ENCODE measurements at places on chromosomes 12 and 14. TPM values are rescaled to one million over a fixed set of nuclear protein-coding genes. Genes with fewer than 3 reads are reported as not detected.

DNA sequence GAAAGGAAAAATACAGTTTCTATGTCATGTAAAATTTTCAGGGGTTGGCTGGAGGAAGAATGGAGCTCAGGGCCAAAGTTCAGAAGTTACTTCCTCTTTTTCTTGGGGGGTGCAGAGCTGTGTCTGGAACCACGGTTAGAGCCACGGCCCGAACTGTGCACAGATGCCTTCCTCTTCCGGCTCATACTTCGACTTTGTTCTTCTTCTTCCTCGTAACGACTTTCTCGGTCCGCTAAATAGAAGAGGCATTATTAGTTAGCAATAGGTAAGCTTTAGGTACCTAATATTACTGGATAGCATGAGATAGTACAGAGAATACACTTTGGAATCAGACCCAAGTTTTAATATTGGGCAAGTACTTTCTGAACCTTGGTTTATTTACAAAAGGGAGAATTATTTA, 31.2 kb downstream of the SUPT16H start:
- DNase-seq, result peak; percentile 47

GRCh38 chr12:57096099-57096572, 7.2 kb downstream of the NAB2 start:
- no peak for DNase-seq

DNA sequence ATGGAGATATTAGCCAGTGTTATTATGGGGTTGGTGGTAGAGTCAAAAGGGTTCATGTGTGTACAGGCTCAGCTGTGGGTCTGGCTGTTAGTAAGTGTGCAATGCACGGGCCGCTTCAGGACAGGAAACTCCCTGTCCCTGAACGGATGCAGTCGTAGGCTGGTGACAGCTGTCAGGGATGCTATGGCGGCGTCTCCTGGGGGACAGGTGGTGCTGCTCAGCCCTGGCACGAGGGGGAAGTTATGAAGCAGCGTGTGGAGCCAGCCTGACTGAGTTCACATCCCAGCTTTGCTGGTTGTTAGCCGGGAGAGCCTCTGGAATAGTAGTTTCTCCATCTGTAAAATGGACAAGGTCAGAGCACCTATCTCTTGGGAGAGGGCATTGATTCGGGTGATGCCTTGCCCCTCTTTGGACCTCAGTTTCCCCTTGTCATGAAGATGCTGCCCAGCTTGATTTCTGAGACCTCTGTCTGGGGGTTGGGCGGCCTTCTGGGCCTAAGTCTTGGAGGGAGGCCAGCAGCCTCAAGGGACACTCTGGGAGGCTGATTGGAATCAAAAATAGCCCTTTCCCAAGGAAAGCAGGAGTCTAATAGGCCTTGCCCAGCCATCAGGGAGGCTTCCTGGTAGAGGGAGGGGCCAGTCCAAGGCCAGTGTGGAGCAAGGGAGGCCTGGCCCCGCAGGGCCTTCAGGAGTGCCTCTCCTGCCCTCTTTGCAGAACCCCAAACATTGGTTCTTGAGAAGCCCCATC, 7.1 kb downstream of the ASB2 start:
- no peak for DNase-seq

VRTN gene
- not detected for total RNA-seq

PEBP1 gene
- total RNA-seq, result 498 TPM

TAS2R10 gene
- total RNA-seq, result not detected

- DNase-seq, result no peak
Measured at GRCh38 chr12:71900091-71900490, 38.6 kb upstream of the TPH2 start.

- no peak for DNase-seq
Measured at GRCh38 chr12:58481811-58482210, 438.5 kb downstream of the LRIG3 start.

INHBC gene
- total RNA-seq, result not detected

GRCh38 chr14:33844118-33844517, 106.8 kb downstream of the EGLN3 start:
- DNase-seq, result no peak

DNA sequence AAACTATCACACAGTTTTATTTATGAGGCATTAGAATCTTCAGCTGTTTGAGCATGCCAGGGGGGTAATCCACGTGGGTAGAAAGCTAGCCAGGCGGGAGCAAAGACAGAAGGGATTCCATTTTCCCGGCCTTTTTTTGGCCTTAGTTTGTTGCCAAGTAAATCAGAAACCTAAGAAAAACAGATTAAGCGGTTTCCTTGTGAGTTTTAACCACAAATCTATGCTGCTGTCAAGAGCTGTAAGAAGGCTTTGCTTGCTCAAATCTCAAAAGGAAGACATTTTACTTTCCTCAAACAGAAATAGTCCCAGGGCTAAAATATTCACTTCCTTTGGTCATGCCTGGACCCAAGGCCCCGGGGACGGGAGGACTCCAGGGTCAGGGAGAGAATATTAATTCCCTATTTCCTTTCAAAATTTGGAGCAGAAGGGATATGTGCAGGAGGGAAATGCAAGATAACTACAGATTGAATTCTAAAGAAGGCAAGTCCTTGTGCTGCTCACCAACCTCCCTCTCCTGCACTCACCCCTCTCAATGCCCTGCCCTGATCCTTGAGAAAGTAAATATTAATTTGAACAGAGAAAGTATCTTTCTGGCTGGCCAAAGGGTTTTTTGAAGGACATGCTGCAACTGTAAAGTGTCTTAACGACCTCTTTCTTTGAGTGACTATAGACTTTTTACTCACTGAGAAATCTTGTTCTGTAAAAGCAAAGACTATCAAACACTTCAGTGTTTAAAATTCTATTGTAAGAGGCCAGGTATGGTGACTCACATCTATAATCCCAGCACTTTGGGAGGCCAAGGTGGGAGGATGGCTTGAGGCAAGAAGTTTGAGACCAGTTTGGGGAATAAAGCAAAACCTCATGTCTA, 75.7 kb downstream of the HSD17B6 start:
- DNase-seq, result no peak

GRCh38 chr12:89309815-89310214, 42.5 kb downstream of the DUSP6 start:
- DNase-seq, result no peak

POTEM gene
- total RNA-seq, result not detected

GTF2H3 gene
- total RNA-seq, result 11.1 TPM

DNA sequence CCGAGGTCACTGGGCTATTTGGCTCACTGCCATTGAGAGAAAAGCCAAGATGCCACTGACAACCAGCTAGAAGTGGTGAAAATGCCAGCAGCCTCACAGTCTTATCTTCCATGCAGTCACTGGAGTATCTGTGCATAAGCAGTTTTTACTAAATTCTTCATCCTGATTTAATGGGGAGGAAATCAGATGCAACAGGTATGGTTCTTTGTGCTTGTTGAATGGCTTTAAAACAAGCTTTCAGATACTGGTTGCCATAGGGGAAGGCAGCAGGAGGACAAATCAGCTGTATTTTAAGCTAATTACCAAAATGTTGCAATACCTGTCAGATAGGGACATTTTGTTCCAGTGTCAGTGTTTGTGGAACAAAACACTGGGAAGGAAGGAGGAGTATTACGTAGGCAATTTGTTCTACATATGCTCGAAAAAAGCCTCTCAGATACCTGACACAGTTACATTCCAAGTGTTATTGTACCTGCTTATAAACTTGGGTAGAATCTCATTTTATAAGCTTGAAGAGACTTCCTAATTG, 54.1 kb upstream of the ARHGAP5 start:
- no peak for DNase-seq

All from Right ventricle myocardium superior (tissue), 1 donor.